ENCODE measurements at places on chromosomes 7 and 10. TPM values are rescaled to one million over a fixed set of nuclear protein-coding genes. Genes with fewer than 3 reads are reported as not detected.

DNA sequence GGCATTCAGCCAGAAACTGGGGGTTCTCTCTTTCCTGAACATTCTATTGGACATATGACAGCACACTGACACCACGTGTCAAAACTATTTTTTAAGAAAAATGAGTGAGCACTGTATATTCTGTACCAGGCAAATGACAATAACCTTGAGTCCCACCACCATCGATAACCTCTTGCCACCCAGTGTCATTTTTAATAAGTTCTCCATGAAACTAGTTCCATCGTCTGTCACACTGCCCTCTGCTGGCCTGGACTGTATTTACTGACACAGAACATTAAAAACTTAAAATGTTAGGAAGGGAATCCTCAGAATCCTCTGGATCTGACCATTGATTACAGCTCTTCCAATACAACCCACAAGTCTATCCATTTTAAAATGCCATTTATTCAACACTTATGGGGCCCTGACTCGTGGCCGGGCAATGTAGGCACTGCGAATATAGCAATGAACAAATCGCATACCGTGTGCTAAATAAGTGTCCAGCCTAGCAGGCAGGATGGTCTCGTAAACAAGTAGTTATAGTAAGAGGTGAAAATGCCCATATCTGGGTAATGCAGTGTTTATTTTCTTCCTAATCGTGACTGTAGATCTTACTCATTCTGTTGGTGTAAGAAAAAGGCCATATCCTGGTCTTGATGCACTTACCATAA is 35.9 kb upstream of the CACNB2 start:
- peak; percentile 59 for DNase-seq

GRCh38 chr10:7488418-7488829 is 77.6 kb upstream of the SFMBT2 start:
- no peak for DNase-seq

DNA sequence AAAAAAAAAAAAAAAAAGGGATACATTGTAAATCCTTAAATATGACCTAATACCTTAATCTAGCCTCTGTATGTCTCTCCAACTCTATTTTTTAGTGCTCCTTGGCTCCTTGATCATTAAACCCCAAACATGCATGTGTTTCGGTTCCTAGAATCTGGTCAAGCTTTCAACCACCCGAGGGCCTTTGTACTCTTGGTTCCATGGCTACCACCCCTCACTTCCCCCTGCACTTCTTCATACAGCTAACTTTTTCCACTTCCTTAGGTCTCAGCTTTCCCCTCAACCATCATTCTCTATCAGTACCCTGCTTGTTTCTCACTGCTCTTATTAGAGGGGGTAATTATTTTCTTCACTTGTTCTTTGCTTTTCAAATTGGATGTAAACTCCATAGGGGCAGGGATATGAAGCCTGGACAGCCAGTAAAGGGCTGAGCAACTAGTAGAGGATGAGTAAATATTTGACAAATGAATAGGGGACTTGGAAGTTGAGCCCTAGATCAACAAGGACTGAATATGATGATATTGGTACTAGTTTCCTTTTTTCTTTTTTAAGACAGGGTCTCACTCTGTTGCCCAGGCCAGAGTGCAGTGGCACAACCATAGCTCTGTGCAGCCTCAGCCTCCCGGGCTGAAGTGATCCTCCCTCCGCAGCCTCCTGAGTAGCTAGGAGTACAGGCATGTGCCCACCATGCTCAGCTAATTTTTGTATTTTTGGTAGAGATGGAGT is 4.3 kb upstream of the GDI2 start:
- no peak for DNase-seq

DNA sequence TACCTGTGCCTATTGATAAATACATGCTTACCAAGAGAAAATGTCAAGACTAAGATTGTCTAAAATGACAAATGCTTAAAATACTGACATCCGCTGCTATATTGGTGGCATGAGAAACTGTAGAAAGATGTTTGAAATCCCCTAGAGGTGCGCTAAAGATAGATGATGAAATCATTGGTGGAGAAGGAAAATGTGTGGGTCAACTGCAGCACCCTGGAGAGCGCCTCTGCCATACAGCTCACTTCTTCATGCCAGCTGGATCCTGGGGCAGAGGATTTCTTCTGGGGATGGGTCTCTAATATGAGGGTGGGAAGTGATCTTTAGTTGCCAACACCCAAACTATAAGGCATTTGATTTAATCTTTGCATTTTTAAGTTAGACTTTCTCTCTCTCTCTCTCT is 680.4 kb upstream of the POM121L12 start:
- no peak for DNase-seq

Gene GLI3
- not detected for total RNA-seq

DNA sequence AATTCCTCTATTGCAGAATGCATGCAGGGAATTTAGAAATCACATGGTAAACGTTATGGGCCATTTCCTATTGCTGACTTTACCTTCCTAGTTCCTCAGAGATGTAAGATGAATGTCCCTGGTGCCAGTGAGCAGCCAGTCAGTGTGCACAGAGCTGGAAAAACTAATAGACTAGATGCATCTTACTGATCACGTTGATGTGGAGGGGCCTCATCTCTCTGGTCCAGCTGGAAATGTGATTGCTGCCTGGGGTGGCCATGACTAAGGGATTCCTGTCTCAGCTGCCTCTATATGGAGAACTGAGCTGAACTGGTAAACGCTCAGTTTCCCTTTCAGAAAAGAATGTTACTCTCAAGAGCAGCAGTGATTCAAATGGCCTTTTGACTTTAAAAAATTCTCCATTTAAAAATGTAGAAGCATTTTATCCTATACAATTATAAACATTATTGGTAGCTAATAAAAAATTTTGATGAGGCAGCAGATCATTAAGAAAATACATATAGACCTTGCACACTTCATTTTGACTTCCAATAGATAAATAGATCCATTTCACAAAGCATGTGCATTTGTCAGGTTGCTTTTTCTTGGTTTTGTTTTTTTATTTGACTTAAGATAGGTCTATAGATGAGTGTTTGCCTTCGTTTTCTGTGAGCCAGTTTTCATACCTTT is 80.5 kb upstream of the INSYN2A start:
- no peak for DNase-seq

GRCh38 chr7:33459340-33459751 is 330.0 kb downstream of the BBS9 start:
- no peak for DNase-seq

DNA sequence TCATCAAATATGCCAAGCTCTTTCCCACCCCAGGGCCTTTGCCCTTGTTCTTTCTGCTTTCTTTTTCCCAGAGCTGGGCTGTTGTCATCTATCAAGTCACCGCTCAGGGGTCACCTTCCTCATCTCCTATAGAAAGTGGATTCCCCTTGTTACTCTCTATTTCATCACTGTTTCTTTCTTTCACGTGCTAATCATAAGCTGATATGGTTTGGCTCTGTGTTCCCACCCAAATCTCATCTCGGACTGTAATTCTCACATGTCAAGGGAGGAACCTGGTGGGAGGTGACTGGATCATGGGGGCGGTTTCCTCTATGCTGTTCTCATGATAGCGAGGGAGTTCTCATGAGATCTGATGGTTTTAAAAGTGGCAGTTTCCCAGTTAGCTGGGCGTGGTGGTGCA is 17.0 kb upstream of the TIAL1 start:
- DNase-seq = no peak

DNA sequence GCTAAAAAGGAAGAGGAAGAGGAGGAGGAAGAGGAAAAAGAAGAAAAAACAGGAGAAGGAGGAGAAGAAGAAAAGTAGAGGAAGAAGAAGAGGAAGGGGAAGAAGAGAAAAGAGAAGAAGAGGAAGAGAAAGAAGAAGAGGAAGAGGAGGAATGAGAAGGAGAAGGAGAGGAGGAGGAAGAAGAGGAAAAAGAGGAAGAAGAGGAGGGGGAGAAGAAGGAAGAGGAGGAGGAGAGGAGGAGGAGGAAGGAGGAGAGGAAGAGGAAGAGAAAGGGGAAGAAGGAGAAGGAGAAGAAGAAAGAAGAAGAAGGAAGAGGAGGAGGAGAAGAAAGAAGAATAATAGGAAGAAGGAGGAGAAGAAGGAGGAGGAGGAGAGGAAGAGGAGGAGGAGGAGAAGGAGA is 96.4 kb upstream of the GNA12 start:
- DNase-seq = no peak

- no peak for DNase-seq
These were observed 298.1 kb downstream of the CRPPA start for GRCh38 chr7:16123117-16123770.

DNA sequence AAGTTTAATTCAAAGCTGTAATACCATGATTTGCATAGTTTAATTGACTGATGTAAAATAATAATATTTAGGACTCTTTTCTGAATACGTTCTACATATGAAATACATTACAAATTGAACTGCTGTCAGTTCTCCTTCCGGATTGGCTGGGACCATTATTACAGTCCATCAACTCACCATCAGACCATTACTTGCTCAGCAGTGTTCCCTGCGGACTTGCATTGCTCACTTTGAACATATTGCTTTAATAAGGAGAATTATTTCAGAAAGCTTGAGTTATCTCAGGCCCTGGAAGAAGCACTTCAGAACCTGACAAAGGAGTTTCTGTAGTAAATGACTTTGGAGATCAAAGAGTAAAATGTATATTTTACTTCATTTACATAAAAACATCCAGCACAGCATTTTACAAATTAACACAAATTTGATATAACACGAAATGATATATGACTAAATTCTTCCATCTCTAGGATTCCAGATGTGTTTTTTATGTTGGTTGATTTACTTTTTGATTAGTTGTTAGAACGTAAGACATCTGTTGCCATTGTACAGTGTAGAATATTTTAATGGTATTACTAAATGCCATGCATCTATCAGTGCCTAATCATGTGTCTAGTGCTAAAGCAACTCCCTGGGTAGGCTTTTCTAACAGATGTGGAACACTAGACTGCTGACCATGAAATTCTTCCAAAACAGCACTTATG is 418.5 kb upstream of the SEMA3A start:
- no peak for DNase-seq

DNA sequence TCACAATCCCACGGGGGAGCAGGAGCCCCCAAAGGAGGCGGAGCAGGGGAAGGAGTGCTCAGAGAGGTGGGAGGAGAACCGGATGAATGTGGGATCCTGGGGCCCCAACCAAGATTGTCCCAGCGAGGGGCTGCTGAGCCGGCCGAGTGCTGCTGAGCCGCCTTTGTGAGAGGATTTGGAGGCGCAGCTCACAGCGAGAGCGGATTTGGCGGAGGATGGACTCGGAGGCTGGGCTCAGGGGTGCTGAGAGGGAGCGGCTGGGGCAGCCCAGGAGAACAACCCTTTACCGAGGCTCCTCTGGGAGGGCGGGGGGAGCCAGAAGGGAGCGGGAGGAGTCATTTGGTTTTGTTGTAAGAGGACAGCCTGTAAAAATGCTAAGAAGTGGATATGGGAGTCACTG is 23.0 kb downstream of the GHRHR start:
- DNase-seq = no peak

Gene PON1
- not detected for total RNA-seq

Gene NUTM2A
- total RNA-seq = 0.71 TPM

DNA sequence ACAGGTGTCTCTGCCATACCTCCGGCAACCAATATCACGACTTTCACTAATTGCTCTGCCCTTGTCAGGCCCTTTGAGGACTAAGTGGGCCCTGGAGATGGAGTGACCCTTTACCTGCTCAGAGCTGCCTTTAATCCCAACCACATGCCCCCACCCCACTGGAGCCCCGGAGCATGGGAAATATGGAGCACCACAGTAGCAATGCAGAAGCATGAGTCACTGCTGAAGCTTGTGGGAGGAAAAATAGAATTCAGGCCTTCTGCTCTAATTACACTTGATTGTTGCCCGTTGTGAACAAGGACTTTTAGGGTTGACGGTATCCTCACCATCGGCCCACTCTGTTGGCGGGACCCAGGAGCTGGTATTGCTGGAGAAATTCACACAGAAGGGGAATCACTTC is 52.5 kb upstream of the FRMD4A start:
- DNase-seq = no peak

DNA sequence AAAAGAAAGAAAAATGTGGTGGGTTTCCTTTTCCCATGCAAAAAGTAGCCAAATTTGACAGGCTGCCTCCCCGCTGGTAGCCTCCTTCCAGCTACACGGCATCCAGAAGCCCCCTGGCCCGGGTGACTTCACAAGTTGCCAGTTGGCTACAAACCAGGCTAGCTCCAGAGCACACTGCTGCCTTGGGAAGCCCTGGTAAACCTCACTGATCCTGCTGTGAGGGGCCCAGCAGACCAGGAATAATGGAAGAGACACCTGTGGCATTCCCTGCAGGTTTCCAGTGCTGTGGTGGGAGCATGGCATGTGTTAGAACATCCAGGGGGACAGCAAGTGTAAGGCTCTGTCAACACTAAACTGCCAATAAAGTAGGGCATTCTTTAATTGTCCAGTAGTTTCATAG is 55.7 kb upstream of the TM9SF3 start:
- no peak for DNase-seq

Gene TSPAN15
- total RNA-seq = 3.8 TPM
